ENCODE measurements at places on chromosomes 11 and 22. TPM values are rescaled to one million over a fixed set of nuclear protein-coding genes. Genes with fewer than 3 reads are reported as not detected.
A peak's percentile ranks its signal among the peaks of the same experiment; 100 is the strongest.

GRCh38 chr22:35521358-35522224 is 19.0 kb upstream of the RASD2 start:
- peaks cover 3% of the 10 kb centered on the region for H3K27me3 ChIP-seq
- no peak overlapping the region for H3K4me3 ChIP-seq
- DNase-seq, result no peak
- H3K27ac ChIP-seq, result no peak overlapping the region
- H3K4me1 ChIP-seq, result peaks cover 7% of the 10 kb centered on the region

DNA sequence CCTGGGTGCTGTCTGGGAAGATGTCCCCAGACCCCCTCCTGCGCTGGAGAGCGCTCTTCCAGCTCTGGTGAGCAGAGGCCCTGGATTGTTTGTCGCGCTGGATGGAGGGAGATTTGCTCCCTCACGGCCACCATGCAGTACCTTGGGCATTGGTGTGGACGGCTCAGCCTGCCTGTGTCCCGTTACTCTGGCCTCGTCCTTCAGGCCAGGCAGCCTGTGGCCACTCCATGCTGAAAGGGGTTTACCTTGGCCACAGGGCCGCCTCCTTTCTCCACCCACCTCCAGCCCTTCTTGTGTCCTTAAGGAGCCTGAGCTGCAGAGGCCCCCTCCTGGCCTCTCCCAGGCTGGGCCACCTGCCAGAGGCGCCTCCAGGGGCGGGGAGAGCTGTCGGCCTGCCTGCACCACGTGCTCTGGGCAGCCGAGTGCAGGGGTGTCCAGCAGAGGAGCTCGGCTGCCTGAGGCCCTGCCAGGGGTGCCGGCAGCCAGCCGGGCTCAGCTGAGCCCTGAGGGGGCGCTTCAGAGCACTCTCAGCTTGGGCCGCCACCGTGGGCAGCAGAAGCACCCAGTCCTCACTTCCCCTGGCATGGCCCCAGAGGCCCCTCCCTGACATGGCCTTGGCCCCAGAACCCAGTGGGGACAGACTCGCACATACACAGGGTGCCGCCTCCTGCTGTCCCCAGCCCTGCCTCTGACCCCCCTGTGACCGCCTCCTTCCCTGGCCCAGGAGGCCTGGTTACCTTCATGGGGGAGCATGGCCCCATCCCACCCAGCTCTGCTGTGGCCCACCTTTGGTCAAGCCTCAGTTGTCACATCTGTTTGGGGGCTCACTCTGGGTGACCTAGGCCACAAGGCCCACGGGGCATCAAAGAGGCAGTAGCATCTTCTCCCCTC is 3.4 kb downstream of the CCND1 start:
- peak overlapping the region; percentile 45 for H3K27ac ChIP-seq
- H3K4me3 ChIP-seq, result no peak overlapping the region
- peaks cover 34% of the 10 kb centered on the region for H3K4me1 ChIP-seq
- no peaks in the 10 kb centered on the region for H3K36me3 ChIP-seq
- no peaks in the 10 kb centered on the region for H3K27me3 ChIP-seq

DNA sequence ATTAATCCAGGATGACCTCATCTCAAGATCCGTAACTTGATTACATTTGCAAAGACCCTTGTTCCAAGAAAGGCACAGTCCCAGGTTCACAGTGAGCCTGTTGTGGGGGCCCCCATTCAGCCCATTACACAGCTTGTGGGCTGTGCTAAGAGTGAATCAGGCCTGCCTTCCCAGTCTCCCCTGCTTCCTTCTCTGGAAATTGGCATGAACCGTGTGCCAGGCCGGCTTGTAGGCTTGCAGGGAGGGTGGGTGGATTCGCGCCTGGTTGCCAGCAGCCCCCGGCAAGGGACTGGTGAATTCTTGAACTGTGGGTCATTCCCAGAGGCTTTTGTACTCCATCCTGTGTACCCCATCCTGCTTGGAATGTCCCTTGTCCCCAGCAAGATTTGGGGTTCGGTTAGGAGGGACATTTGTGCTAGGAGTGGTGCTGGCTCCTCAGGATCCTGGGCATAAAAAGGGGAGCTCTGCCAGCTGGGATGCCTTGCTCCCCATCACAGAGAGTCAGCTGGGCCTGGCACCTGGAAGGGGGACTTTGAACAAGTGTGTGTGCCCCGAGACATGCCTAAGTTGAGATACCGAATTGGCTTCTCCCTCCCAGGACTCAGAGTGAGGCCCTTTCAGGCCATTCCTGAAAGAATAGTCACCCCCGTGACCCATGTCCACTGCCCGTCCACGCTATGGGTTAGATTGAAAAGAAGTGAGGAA is 818.2 kb downstream of the BRD1 start:
- H3K27ac ChIP-seq, result no peak overlapping the region
- H3K4me1 ChIP-seq, result no peaks in the 10 kb centered on the region
- H3K36me3 ChIP-seq, result no peaks in the 10 kb centered on the region
- peak; percentile 1 for DNase-seq
- no peaks in the 10 kb centered on the region for H3K27me3 ChIP-seq

GRCh38 chr11:16335236-16335962 is 20.9 kb downstream of the SOX6 start:
- peak; percentile 38 for DNase-seq
- peak overlapping the region; percentile 79 for H3K27ac ChIP-seq
- no peaks in the 10 kb centered on the region for H3K36me3 ChIP-seq
- peaks cover 12% of the 10 kb centered on the region for H3K4me1 ChIP-seq
- no peak overlapping the region for H3K4me3 ChIP-seq
- H3K27me3 ChIP-seq, result no peaks in the 10 kb centered on the region

GRCh38 chr11:60870276-60870675 is 2.9 kb downstream of the ZP1 start:
- H3K36me3 ChIP-seq, result no peaks in the 10 kb centered on the region
- H3K27me3 ChIP-seq, result no peaks in the 10 kb centered on the region
- H3K27ac ChIP-seq, result no peak overlapping the region
- DNase-seq, result no peak
- H3K4me3 ChIP-seq, result no peak overlapping the region
- no peaks in the 10 kb centered on the region for H3K4me1 ChIP-seq

DNA sequence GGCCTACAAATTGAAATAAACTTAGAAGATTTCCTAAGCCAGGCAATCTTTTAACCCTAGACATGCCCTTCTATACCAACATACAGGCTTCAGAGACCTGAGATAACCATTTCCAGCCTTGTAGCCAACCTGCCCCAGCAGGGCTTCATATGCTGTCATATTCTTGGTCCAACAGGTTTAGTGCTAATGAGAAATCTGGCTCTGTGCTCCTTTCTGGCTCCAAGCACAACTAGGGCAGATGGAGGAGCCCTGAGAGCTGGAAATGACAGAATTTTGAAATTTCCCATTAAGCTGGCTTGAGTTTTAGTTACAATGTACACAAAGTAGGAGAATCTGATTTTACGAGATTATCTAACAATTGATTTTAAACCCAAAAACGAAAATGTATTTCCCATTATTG is 323.0 kb upstream of the CCDC90B start:
- DNase-seq, result no peak
- H3K36me3 ChIP-seq, result no peaks in the 10 kb centered on the region
- no peaks in the 10 kb centered on the region for H3K27me3 ChIP-seq
- no peak overlapping the region for H3K4me3 ChIP-seq
- no peak overlapping the region for H3K27ac ChIP-seq

- no peak overlapping the region for H3K4me3 ChIP-seq
- no peaks in the 10 kb centered on the region for H3K36me3 ChIP-seq
- no peaks in the 10 kb centered on the region for H3K27me3 ChIP-seq
- H3K4me1 ChIP-seq, result no peaks in the 10 kb centered on the region
- DNase-seq, result no peak
- H3K27ac ChIP-seq, result no peak overlapping the region
Observed at GRCh38 chr22:46625113-46625842, 5.1 kb downstream of the GRAMD4 start.

GRCh38 chr11:119088406-119088805 is 3.7 kb downstream of the HMBS start:
- H3K27ac ChIP-seq, result no peak overlapping the region
- peaks cover 23% of the 10 kb centered on the region for H3K4me1 ChIP-seq
- H3K4me3 ChIP-seq, result no peak overlapping the region
- no peaks in the 10 kb centered on the region for H3K27me3 ChIP-seq
- DNase-seq, result no peak

DNA sequence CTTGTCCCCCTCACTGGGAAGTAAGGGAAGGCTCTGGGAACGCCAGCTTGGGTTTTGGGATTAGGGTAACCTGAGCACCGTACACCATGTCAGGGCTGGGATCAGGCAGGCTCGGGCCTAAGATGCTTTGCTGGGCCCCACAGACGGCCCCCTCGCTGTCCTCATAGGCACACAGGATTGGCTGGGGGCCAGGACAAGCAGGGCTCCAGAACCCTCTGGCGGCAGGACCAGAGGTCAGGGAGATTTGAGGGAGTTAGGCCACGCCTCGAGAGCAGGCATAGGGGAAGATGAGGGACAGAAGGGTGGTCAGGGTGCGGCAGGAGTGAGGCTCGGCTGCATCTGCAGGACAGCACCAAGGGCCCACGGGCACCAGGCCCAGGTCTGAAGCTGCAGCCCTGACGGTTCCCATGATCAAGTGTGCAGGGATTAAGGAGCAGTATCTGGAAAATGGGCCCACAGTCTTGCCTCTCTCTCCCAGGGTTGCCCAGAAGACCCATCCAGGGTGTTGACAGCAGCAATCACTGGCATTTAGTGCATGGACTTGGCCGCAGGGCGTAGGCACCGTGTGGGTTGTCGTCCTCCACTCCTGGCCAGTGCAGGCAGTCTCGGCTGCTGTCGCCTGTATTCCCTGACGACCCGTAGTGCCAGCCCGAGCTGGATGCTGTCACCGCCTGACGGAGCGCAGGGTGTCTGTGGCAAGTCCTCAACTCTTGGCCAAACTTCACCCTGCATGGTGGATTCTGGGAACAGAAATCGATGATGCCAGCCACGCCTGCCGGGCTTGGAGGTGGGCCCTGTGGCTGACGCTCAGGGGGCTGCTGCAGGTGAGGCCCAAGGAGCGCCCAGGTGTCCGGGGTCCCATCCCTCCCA is 15.7 kb upstream of the GNB1L start:
- H3K4me1 ChIP-seq, result no peaks in the 10 kb centered on the region
- DNase-seq, result no peak
- no peaks in the 10 kb centered on the region for H3K36me3 ChIP-seq
- no peak overlapping the region for H3K4me3 ChIP-seq
- H3K27ac ChIP-seq, result no peak overlapping the region

DNA sequence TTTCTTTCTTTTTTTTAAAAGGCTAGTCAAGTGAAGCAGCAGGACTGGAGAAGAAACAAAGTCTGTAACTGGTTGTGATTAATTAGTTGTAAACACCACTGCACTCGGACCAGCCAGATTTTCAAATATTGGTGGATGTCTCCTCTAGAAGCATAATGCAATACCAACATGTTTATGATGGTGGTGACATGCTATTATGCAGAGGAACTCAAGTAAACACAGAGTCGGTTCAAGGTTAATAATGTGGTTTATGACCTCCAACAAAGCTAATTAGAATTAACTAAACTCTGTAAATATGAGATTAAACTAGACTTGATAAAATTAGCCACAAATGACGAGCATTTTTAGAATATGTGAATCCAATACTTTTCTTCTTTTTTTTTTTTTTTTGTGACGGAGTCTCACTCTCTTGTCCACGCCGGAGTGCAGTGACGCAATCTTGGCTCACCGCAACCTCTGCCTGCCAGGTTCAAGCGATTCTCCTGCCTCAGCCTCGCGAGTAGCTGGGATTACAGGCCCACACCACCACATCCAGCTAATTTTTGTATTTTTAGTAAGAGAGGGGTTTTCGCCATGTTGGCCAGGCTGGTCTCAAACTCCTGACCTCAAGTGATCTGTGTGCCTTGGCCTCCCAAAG is 11.8 kb upstream of the AGBL2 start:
- H3K36me3 ChIP-seq, result peaks cover 3% of the 10 kb centered on the region
- H3K27me3 ChIP-seq, result no peaks in the 10 kb centered on the region
- DNase-seq, result no peak
- H3K4me3 ChIP-seq, result no peak overlapping the region

DNA sequence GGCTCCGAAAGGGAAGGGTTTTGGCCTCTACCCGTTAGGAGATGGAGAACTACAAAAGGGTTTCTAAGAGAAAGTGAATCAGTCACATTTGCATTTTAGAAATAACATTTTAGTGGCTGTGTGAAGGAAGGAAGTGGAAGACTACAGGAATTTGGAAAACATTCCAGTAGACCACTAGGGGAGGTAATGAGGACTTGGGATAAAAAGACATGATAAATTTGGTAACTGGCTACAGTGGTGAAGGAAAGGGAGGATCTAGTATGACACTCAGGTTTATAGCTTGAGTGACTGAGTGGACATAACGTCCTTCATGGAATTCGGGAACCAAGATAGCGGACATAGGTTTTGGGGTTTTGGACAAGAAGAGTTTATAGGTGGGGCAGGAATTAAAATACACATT is 7.0 kb upstream of the RRM1 start:
- H3K36me3 ChIP-seq, result no peaks in the 10 kb centered on the region
- no peak for DNase-seq
- no peaks in the 10 kb centered on the region for H3K27me3 ChIP-seq
- H3K27ac ChIP-seq, result no peak overlapping the region
- no peaks in the 10 kb centered on the region for H3K4me1 ChIP-seq

The GSC2 gene
- not detected for polyA plus RNA-seq

The IL10RA gene
- 0.90 TPM for polyA plus RNA-seq

The LMF2 gene
- 97.6 TPM for polyA plus RNA-seq

The ZC3H7B gene
- 6.9 TPM for polyA plus RNA-seq

The MMP10 gene
- 1.5 TPM for polyA plus RNA-seq

The DSCAML1 gene
- 1.1 TPM for polyA plus RNA-seq

Measured in hepatocyte (in vitro differentiated cells).